ENCODE measurements at places on chromosomes 7 and 10. TPM values are rescaled to one million over a fixed set of nuclear protein-coding genes. Genes with fewer than 3 reads are reported as not detected.

CCDC3 gene
- 4.5 TPM for total RNA-seq

AGR2 gene
- total RNA-seq, result not detected

THSD7A gene
- total RNA-seq, result 0.58 TPM

PTN gene
- total RNA-seq, result 8.2 TPM

MEST gene
- total RNA-seq, result 384 TPM

TUBB8 gene
- total RNA-seq, result not detected

ABHD11 gene
- total RNA-seq, result 5.4 TPM

CUTC gene
- total RNA-seq, result 26.3 TPM

EGR2 gene
- total RNA-seq, result 0.58 TPM

CADPS2 gene
- total RNA-seq, result 14.4 TPM

ANXA8 gene
- total RNA-seq, result 0.19 TPM

NEUROD6 gene
- not detected for total RNA-seq

ATRNL1 gene
- 1.4 TPM for total RNA-seq

TAS2R41 gene
- not detected for total RNA-seq

HGF gene
- total RNA-seq, result 211 TPM

PCLO gene
- total RNA-seq, result 0.19 TPM

STEAP2 gene
- 36.9 TPM for total RNA-seq

SLC13A4 gene
- under 0.01 TPM for total RNA-seq

PILRA gene
- total RNA-seq, result under 0.01 TPM

UBTD1 gene
- 31.4 TPM for total RNA-seq

XRCC2 gene
- total RNA-seq, result 1.1 TPM

SLC13A1 gene
- not detected for total RNA-seq

PLAC9 gene
- 12.8 TPM for total RNA-seq

SPDYE1 gene
- total RNA-seq, result not detected

DHTKD1 gene
- total RNA-seq, result 21.7 TPM

CHST3 gene
- total RNA-seq, result 19.4 TPM

PRSS37 gene
- not detected for total RNA-seq

LHFPL3 gene
- total RNA-seq, result not detected

SPDYE2B gene
- total RNA-seq, result not detected

GPR22 gene
- total RNA-seq, result not detected

FAM241B gene
- 0.19 TPM for total RNA-seq

GHRHR gene
- total RNA-seq, result not detected

SLC12A9 gene
- 15.7 TPM for total RNA-seq

FAM237B gene
- under 0.01 TPM for total RNA-seq

C10orf67 gene
- total RNA-seq, result 0.19 TPM

IDI2 gene
- total RNA-seq, result not detected

ODAD2 gene
- total RNA-seq, result not detected

ZNF655 gene
- 46.8 TPM for total RNA-seq

FZD1 gene
- 11.7 TPM for total RNA-seq

ZNF25 gene
- 20.6 TPM for total RNA-seq

SGCE gene
- 166 TPM for total RNA-seq

CPEB3 gene
- 0.85 TPM for total RNA-seq

OR2A7 gene
- not detected for total RNA-seq

INSYN2A gene
- total RNA-seq, result under 0.01 TPM

CLDN4 gene
- 2.7 TPM for total RNA-seq

FFAR4 gene
- total RNA-seq, result not detected

TEX36 gene
- not detected for total RNA-seq

All from regular cardiac myocyte (primary cell).